Endothelial cell of umbilical vein (primary cell): ENCODE measurements at places on chromosomes 2 and 18. TPM values are rescaled to one million over a fixed set of nuclear protein-coding genes. Genes with fewer than 3 reads are reported as not detected.

Gene DSG1
- total RNA-seq: not detected in 2 replicates

Gene TMEM169
- total RNA-seq: 0.20 TPM in 1 of 2 replicates, not detected in the other

Gene ONECUT2
- total RNA-seq: 0.05 and 0.62 TPM in 2 replicates

Gene NLRC4
- not detected in 2 replicates for total RNA-seq

Gene STEAP3
- 12.7 and 17.4 TPM in 2 replicates for total RNA-seq

Gene ADD2
- not detected in 2 replicates for total RNA-seq

Gene TYMS
- 189 and 200 TPM in 2 replicates for total RNA-seq

Gene SETBP1
- total RNA-seq: 3.1 and 4.2 TPM in 2 replicates

Gene DLX2
- total RNA-seq: not detected in 2 replicates

Gene PHOSPHO2
- 2.7 TPM in 2 replicates for total RNA-seq

Gene TEX44
- total RNA-seq: not detected in 2 replicates

Gene LTBP1
- 68.2 and 107 TPM in 2 replicates for total RNA-seq
